ENCODE measurements at places on chromosomes 6 and 20. TPM values are rescaled to one million over a fixed set of nuclear protein-coding genes. Genes with fewer than 3 reads are reported as not detected.

The KCNQ5 gene
- total RNA-seq, result 0.08 TPM

The EYA2 gene
- not detected for total RNA-seq

The TPBG gene
- total RNA-seq, result 21.8 TPM

The CCN6 gene
- not detected for total RNA-seq

The PPP1R16B gene
- 46.9 TPM for total RNA-seq

The DDO gene
- total RNA-seq, result not detected

The FAM83B gene
- total RNA-seq, result 1.1 TPM

The COL20A1 gene
- not detected for total RNA-seq

The OR2J3 gene
- not detected for total RNA-seq

The GJA10 gene
- not detected for total RNA-seq

The LY6G6C gene
- 0.28 TPM for total RNA-seq

The VSX1 gene
- total RNA-seq, result not detected
